GOT3 (cell line): ENCODE measurements at places on chromosomes 2 and 18.

GRCh38 chr2:188963741-188964140, 10.4 kb upstream of the COL3A1 start:
- no peak for DNase-seq

DNA sequence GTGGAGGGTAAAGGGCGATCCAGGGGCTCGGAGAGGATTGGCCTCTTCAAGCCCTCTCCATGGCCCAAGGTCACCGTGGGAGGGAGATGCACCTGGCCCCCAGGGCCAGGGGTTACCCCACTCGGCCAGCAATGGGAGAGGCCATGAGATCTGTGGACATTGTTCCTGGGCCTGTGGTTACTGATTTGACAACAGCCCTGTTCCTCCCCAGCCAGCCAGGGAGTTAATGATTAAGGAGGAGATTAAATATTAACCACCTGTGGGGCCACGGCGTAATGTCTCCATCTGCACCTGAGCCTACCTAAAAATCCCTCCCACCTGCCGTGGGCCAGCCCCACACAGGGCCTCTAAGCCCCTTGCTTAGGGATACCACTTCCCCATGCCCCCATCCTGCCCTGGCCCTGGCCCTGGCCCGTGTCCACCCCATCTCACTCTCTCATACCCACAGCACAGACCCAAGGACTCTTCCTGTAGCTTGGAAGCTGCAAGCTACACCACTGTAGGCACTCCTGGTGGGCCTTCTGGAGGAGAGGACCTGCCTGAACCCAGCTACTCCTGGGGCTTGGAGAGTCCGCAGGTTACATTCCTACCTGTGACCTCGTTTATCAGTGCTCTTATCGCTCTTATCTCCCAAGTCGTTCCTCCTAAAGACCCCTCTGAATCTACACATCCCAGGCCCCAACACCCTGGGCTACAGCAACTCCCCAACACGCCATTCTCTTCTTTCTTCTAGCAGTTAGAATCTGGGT, 32.1 kb downstream of the ZFP36L2 start:
- DNase-seq, result no peak

GRCh38 chr2:159936471-159936870, 125.9 kb downstream of the PLA2R1 start:
- DNase-seq, result no peak

DNA sequence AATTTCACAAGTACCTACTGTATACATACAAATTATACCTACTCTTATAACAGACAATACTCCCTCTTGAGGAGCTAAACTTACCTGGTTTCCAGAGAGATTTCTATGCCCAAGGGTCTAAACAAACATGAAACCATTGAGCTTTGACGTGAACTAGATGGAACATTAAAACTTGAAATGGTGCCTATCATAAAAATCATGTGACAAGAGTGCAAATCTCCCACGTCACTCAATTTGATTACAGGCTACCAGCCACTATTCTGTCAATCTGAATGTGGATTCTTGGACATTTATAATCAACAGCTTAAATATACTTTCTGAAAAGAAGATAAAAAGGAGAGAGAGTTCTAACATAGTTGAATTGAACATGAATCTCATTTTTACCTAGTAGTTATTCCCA, 297.1 kb upstream of the SESTD1 start:
- DNase-seq, result no peak

- DNase-seq, result no peak
Measured at GRCh38 chr2:20999906-21000645, 43.8 kb downstream of the APOB start.

GRCh38 chr2:143261986-143262385, 132.8 kb downstream of the ARHGAP15 start:
- no peak for DNase-seq

DNA sequence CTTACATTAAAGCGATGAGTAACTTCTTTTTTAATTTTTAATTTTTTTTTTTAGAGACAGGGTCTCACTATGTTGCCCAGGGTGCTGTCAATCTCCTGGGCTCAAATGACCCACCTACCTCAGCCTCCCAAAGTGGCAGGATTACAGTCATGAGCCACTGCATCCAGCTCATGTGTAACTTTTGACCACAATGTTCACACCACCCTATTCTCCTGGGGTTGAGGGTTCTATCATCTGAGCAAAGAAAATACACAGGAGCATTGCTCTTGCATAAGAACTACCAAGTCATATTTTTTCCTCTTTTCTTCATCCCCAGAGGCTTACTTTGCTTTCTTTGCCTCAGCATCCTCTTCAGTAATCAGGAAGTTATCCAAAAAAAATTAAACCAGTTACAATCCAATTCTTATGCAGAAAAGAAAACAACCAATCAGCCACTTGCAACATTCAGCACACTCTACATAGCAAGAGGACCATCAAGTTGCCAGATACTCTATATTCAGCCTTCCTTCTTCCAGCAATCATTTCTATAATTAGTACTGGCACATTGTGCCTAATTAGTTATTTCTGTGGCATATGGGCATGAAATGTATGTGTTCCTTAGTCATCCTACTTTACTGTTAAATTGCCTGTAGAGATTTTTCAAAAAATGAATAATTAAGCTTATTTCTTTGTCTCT, 345.6 kb downstream of the AKAIN1 start:
- DNase-seq, result no peak

DNA sequence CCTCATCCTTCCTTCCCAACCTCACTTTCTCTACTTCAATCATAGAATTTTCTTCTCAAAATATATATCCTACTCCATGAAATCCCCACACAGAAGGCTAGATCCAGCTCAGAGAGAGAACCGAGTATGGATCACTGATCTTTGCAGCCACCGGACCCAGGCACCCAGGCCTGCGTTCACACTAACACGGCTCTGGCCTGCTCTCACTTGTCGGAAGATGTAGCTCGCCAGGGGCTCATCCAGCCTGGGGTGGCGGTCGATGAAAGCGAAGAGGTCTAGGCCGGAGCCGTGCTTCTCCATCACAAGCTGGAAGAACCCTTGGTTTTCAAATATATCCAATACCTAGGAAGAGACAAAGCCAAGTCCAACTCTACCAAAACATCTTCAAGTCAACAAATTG, 12.7 kb upstream of the MTERF4 start:
- no peak for DNase-seq

DNA sequence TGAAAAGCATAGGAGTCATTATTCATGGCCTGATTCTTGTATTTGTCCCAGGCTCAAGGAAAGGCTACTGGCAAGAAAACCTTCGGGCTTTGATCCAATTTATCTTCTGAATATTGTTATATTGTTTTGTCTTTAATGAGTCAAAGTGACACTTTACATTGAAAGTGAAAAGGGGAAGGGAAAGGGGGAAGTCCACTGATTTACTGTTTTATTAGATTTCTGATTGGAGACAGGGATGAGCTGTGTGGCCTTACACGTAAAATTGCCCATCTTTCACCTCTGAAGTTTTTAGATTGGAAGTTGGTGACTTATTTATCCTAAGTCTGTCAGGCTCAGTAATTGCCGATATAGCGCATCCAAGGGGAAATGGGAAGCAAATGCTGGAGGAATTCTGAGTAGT, 843.8 kb upstream of the LRRTM1 start:
- no peak for DNase-seq

- DNase-seq, result no peak
Measured at GRCh38 chr2:24334245-24334633, 26.1 kb downstream of the ITSN2 start.

DNA sequence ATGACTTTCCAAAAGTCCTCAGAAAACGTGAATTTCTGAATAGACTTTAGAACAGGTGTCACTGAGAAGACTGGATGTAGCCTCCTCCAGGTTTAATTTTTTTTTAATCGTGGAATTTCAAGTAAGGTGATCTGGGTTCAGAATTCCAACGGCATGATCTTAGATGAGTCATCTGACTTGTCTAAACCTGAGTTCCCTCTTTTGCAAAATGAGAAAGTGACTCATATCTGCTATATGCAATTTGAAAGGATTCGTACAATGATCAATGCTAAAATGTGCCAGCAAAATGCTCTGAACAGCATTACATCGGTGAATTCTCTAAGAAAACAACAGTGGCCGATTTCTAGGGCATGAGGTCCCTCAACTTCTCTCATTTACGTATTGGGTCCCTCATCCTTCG, 69.1 kb upstream of the ZNF516 start:
- DNase-seq, result no peak

DNA sequence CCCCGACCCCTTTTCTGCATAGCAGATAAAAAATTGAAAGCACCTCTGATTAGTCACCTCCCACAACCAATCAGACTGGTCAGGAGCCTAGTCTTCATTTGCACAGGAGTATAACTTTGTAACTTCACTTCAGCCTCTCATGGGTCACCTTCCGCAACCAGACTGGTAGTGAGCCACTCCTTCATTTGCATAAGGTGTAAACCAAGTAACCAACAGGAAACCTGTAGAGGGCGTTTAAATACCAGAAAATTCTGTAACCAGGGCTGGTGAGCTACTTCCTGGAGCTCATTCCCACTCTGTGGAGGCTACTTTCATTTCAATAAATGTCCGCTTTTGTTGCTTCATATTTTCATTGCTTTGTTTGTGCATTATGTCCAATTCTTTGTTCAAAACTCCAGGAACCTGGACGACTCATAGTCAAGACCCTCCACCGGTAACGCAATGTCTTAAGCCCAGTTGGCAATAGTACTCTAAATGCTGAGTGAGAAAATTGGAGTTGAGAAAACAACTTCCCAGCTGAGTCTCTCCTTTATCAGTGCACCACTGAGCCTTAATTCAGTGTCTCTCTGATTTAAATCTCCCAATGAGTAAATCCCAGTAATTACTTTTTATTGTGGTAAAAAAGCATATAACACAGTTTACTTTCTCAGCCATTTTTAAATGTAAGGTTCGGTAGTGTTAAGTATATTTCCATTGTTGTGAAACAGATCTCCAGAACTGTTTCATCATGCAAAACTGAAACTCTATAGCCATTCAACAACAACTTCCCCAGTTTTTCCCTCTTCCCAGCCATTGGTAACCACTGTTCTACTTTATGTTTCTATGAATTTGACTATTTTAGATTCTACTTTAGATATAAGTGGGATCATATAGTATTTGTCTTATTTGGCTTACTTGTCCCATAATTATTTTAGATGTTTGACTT, 392.7 kb upstream of the SLC8A1 start:
- no peak for DNase-seq

- DNase-seq, result no peak
Measured at GRCh38 chr2:107276034-107276433, 390.1 kb upstream of the ST6GAL2 start.

DNA sequence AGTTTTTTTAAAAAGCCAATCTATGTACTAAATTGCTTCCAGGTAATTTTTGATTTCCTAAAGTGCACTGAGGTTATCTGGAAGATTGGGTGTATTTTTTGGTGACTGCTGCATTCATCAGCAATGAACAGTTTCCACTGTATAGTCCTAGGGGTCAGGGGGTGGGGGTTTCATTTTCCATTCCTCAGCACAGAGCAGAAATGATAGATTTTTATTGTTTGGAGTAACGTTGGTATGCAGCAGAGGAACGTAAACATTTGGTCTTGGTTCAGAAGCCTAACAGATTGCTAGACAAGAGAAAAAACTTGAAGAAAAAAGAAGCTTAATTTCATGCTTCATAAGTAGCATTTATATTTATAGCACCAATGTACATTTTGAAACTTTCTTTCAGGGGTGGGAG, 54.9 kb downstream of the ZCCHC2 start:
- DNase-seq, result no peak

- no peak for DNase-seq
Measured at GRCh38 chr2:239831001-239831731, 194.0 kb downstream of the NDUFA10 start.

GRCh38 chr2:186496401-186496800, 10.3 kb downstream of the ZC3H15 start:
- no peak for DNase-seq

DNA sequence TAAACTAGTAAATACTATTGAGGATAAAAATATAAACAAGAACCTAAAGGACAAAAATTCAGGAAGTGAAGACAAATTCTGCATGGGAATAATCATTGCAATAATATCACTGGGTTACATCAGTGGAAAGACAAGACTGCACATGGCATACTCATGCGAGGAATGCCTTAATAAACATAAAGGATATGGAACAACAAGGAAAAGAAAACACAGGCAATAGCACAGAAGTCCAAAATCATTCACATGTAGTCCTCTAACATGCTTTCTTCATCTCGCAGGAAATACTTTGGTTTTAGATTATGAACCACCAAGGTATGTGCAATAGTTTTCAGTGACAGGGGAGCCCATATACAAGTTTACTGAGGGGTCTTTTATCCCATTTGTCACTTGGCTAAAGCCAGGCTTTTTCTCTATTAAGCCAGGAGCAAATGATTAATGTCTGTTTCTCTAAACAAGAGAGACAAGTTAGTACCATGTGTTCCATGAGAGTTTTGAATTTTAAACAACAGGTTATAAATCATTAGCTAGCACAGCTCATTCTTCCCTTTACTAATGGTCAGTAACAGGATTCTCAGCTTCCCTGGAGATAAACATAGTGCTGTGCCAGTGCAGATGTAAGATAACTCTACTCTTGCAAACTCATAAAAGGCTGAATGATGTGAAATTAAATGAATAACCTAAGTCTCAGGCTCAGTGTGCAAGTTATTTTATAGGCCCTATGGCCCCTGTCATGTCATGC, 353.6 kb upstream of the FSIP2 start:
- DNase-seq, result no peak

- DNase-seq, result no peak
Measured at GRCh38 chr18:47944972-47945852, 14.8 kb upstream of the SMAD2 start.

- DNase-seq, result no peak
Measured at GRCh38 chr2:65388596-65389390, 43.6 kb downstream of the SPRED2 start.

DNA sequence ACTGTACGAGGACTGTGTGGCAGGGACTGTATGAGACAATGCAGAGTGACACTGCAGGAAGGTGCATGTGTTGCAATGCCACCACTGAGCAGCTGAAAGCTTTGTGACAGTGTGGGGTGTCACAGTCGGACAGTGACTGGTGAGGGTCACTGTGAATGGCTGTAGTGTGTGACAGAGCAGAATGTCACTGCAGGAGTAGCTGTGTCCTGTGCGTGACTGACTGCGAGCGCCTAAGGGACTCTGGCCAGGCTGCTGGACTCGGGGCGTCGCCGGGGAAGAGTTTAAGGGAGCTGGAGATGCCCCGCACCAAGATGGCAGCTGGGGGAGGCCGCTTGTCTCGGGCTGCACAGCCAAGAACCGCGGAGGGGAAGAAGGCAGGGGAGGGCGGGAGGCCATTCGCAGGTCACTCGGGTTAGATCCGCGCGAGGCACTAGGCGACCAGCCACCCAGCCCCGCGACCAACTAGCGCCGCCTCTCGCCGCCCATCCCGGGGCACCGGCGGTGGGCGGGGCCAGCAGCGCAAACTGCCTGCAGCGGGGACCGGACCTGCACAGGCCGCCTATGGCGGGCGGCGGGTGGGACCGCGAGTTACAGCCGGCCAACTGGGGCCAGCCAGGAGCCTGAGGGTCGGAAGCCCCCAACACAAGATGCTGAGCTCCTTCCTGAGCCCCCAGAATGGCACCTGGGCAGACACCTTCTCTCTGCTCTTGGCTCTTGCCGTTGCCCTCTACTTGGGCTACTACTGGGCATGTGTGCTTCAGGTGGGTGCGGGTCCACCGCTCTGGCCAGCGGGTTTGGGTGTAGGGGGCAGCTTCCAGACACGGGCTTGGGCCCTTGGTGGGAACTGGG, at the start of gene ABHD1:
Gene ABHD1 (plus strand): TSS at position 514 of the 849 bp plus-strand sequence. CDS start 134 bp downstream, at position 648.
- no peak for DNase-seq
